ENCODE measurements at places on chromosomes 2 and 18. TPM values are rescaled to one million over a fixed set of nuclear protein-coding genes. Genes with fewer than 3 reads are reported as not detected.

- no peak for DNase-seq
Measured at GRCh38 chr2:209160800-209161588, 262.9 kb upstream of the MAP2 start.

DNA sequence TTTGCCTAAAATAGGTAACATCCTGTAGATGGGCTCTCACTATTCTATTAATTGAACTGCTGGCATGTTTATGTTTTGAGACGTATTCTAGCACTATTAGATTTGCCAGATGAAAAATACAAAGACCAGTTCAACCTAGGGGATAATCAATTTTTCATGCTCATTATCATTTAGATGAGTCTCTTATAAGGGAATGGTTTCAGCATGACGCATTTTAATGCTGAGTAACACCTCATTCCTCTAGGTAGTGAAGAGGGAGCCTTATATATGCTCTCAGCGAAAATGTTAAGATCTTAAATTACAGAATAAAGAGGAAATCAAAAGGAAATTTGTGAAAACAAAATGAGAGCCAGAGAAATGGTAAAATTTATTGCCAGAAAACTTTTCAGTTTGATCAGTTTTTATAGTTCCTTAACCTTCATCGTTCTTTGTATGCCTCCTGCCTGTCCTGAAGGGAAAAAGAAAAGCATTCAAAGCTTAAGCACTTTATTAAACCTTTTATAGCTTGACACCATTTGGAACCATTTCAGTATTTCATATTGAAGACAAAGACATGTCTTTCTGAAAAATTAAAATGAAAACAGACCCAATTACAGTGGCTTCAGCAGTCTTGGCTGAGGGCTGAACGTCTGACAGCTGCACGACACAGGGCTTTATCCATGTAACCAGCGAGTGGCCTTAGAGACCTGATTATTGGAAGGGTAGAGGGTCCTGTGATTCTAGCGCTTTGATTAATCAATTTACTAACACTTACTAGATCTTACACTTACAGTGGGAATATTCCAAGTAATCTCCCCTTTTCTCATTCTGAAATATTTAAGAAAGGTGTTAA lies 112.8 kb downstream of the ADCYAP1 start:
- DNase-seq, result no peak

DNA sequence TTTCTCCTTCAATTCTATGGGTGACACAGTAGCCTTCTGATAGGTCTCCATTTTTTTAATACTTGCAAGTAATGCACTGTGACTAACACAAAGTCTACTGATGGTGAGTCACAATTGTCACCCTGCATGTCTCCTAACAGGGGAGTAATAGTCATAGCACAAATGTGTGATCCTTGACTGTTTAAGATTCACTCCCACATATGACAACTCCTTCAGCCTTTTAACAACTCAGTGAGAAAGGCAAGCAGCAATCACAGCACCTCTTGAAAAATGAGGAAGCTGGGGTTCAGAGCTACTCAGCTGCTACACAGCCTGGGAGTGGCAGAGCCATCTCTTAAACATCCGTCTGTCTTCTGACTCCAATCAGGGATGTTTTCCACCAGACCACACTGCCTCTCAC lies 63.8 kb downstream of the EHD3 start:
- DNase-seq, result no peak

DNA sequence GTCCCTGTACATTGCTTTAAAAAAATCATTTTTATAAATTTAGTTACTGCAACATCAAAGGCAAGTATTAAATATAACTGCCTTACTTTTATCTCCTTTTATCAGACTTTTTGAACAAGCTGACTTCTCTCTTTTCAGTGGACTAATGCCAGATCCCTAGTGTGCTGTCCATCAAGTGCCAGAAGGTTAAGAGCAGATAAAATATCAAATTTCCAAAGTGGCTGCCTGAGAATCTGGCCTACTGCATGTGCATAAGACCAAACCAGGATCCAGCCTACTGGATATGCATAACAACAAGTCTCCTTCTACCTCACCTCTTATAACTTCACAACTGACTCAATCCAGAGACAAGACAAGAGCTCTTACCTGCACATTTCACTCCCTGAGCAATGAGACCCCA lies 59.8 kb upstream of the CHRNA1 start:
- no peak for DNase-seq

DNA sequence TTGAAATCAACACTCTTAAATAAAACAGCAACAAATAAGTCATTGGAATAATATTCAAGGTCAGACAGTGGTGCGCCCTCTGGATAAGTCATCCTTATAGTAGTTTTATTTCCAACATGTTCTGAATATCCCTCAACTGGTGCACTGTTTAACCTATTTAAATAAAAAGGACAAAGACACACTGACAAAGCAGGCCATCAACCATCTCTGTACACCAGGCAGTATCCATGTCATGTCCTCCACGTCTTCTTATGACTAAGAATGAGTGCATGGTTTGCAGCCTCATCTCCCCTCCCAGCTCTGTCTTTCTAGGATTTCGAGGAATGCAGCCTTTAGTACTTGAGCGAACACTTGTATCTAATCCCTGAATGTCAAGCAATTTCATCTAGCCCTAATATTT lies 42.4 kb downstream of the ST3GAL5 start:
- no peak for DNase-seq

- DNase-seq, result no peak
Measured at GRCh38 chr2:233248999-233249398, 2.5 kb upstream of the ATG16L1 start.

The KLHL41 gene
- total RNA-seq, result 0.27 TPM

The AKAIN1 gene
- not detected for total RNA-seq

The DSC2 gene
- not detected for total RNA-seq

The EML6 gene
- total RNA-seq, result 25.3 TPM
